ENCODE measurements at places on chromosomes 3 and 15.

GRCh38 chr3:124463234-124463633, 267.0 kb upstream of the UMPS start:
- DNase-seq: no peak

GRCh38 chr3:17730318-17730967, 12.0 kb downstream of the TBC1D5 start:
- no peak for DNase-seq

DNA sequence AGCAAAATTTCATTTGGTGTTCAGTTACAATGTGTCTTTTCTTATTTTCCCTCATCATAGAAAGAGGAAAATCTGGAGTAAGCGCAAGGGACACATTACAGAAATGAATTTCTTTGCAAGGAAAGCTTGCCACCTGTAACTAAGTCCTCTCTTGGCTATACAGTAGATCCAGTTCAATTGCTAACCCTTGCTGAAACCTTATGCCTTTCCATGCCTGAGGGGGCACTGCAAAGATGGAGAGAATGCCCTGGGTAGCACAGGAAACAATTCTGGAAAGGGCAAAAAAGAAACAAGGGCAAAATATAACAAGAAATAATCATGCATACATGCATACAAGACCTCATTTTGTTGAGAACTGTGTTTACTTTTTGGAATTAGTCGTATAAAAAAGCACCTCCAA, 4.3 kb downstream of the CADM2 start:
- DNase-seq: no peak

DNA sequence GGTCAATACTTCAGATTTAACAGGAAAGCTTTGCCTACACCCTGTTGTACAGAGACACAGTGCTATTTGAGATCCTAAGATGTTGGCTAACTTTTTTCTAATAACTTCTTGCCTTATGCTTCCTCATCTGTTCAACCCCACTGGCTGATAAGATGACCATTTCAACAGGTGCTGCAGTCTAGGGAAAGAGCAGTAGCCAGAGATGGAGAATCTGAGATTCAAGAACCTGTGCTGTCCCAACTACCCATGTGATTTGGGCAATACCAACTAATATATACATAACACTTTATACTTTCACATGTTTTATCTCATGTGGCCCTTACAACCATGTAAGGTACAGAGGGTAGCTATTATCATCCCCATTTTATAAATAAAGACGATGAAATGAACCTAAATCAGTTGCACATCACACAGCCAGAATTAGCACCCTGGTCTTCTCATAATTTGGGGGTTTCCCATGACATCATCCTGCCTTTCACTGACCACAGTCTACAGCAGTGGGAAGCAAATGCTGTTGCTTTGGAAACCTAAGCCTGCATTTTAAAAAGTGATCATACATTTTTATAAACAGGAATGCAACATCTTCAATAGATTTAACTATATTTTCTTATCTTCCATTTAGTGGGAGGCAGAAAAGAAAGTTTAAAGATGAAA, 9.7 kb downstream of the TTC23 start:
- no peak for DNase-seq

GRCh38 chr3:80556763-80557162, 789.0 kb upstream of the ROBO1 start:
- no peak for DNase-seq

GRCh38 chr3:157336252-157337009, 100.2 kb upstream of the PTX3 start:
- DNase-seq: no peak

All from left hindlimb (tissue), 1 donor.